Heart right ventricle (tissue), 16 donors: ENCODE measurements at places on chromosomes 2 and 18.
A peak's percentile ranks its signal among the peaks of the same experiment; 100 is the strongest.

- no peak for DNase-seq
Measured at GRCh38 chr2:15112216-15112615, 448.9 kb downstream of the NBAS start.

DNA sequence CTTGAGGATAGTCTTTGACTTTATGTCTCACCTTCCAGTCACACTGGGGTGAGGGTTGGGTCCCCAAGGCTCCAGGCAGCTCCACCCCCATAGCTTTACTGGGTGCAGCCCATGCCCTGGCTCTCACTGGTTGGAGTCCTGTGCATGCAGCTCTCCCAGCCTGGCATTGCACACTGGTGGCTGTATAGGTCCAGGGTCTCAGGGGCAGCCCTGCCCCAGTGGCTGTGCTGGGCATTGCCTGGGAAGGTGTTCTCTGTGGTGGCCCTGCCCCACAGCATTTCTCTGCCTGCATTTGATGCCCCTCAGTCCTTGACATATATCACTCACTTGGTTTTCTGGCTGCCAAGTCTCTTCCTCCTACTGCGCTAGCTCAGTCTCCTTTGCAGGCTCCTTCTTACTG lies 21.2 kb downstream of the MPHOSPH10 start:
- DNase-seq = no peak

DNA sequence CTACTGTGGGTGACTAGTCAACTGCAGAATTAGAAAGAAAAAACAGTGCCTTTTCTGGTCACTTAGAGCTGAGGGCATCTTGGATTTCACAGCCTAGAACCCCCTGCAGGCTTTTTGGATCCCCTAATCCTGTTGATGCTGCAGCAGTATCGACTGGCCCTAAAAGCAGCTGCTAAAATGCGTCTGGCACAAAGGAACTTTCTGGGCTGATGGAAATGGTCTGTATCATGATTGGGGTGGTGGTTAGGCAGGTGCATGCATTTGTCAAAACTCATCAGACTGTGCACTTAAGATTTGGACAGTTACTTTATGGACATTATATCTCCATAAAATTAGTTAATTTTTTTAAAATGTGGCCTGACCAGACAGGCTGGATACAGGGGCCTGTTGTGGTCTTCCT lies 149.8 kb downstream of the KLHL29 start:
- DNase-seq = no peak

GRCh38 chr2:172861098-172861497 lies 125.5 kb downstream of the RAPGEF4 start:
- no peak for DNase-seq

DNA sequence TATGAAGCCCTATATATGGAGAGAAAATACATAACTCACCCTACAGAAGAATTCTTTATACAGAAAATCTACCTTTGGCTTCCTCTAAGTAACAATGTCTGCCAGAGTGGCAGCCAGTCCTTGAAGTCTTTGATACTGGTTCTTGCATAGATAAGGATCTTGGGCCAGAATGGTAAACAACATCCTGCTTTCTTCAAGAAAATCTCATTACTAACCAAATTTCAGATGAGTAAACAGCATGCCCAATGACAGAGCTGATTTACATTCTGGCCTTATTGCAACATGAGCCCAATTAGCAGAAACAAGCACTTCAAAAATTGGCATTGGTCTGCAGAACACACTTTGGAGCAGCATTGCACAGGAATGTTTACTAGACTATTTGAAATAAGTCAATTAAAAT lies 336.5 kb upstream of the ST6GAL2 start:
- no peak for DNase-seq

DNA sequence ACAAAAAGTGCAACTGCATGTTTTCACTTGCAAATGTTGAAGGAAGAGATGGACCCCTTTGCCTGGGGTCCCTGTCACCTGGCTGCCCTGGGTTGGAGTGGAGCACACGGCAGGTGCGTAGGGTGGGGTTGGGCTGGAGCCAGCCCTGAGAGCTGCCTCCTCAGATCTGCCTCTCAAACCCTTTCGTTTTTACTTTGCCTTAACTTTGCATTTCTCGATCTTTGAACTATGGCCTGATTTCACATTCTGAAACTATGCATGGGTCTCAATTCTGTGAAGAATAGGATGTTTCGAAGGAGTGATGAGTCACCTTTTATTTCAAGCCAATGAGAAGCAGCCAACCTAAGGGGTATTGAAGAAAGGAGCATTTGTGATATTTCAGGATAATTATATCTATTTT lies 132.8 kb downstream of the ACOXL start:
- DNase-seq = no peak

DNA sequence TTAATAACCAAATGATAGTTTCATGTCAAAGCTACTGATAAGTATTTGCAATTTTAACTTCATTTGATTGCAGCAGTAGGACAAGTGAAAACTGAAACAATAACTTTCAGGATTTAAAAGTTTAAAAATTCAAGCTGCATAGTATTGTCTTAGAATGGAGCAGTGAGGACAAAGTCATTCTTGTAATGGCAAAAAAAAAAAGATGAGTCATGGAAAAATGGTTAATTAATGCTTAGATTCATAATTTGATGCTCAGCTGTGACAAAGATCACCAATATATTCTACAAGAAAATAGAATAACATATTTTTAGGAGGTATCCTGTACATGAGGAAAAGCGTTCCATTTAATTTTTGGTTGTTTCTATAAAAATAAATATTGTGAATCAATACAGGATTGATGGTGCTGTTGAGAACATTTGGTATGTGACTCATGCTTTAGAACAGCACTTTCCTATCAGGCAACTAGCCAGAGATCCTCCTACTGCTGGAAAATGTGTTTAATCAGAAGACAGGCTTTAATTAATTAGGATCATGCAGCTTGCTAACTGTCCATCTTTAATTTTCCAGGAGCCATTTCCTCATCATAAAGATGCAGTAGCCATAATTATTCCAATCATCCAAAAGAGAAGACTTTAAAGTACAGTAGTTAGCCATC lies 239.0 kb upstream of the MMADHC start:
- DNase-seq = no peak

GRCh38 chr2:68475110-68475509 lies 7.7 kb downstream of the APLF start:
- no peak for DNase-seq

DNA sequence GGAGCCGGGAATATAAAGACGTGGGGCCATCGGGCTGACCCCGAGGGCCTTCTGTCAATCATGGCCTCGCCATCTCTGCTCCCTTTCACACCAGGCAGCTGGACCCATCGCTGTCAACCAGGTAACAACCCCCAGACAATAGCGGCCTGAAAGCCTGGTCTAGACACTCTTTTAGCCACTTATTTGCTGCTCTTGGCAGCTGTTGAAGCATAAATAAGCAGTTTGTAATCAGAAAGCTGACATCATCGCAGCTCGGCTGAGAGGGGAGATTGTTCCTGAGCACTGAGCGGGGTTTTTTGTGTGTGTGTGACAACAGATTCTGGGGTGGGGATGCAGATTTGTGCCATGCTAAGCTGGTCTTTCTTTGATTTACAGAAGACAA lies 423.6 kb upstream of the POU3F3 start:
- DNase-seq = no peak

DNA sequence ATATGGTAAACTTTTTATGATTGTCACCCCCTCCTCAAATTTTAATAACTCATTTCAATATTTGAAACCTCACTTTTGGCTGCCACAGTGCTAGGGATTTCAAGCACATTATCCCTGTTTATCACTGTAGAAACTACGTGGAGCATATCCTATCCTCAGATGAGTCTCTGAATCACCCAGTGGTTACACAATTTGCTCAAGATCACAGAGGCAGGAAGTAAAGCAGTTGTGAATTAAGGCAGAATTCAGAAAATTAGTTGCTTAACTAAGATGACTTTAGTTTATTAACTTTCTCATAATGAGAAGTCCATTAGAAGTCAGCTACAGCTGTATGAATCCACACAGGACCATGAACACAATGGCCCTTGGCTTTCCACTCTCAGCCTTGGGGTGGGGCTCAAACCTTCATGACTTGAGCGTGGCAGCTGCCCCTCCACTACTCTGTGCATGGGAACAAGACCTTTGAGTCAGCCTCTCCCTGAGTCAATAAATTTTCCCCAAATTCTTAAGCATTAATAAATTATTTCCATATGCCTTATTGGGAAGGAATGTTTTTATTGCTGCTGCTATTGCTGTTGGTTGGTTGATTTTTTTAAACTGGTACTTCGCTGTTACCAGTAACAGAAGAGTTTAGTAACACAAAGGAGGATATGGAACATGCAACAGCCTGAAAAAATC lies 369.0 kb downstream of the CBLN2 start:
- DNase-seq = no peak

DNA sequence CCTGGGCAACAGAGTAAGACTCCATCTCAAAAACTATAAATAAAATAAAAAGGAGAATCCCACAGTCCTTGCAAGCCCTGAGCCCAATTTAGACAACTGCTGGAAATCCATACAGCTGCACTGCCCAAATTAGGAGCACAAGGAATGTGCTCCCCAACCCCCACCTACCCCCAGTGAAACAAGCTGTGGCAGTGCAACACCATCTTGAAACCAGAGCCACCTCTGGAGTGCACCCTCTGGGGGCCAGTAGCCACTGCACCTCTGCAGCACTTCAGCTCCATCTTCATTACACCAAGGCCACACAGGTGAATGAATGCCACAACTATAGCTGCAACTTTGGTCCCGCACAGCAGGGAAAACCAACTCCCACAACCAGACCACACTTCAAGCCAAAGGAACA lies 37.3 kb downstream of the USP34 start:
- DNase-seq = no peak

DNA sequence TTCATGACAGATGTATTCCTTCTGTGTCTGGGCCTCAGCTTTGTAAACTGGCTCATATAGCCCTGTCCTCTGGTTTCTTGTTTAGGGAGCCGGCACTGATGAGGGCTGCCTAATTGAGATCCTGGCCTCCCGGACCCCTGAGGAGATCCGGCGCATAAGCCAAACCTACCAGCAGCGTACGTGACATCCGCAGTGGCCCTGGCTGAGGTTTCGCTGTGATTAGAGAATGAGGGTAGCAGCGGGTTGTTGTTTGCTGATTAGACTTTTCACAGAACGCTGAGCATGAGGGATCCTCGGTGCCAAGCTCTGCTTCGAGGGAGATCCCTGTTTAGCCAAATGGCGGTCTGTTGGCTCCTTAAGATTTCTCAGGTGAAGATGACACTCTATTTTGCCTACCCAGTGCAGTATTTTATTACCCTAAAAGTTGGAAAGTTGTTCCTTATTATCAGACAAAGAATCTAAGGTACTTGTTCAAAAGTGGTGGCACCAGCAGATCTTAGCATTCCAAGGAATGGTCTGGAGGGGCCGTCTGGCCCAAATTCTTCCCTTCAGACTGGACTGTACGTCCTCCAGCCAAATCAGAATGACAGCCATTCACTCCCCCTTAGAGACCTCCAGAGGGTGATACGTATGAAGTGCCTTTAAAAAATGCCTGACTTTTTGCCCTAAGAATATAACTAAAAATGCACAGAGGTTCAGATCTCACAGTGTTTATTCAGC lies 21.5 kb upstream of the GMCL1 start:
- no peak for DNase-seq

- no peak for DNase-seq
Measured at GRCh38 chr18:28767727-28768211, 590.8 kb upstream of the CDH2 start.

GRCh38 chr2:166372046-166372445 lies 3.7 kb downstream of the SCN9A start:
- DNase-seq = no peak

GRCh38 chr2:228157841-228158240 lies 23.6 kb downstream of the SPHKAP start:
- no peak for DNase-seq

GRCh38 chr2:55418072-55418471 lies 1.6 kb downstream of the CCDC88A start:
- DNase-seq = no peak

- DNase-seq = no peak
Measured at GRCh38 chr2:98494699-98495098, 50.0 kb downstream of the INPP4A start.

GRCh38 chr2:202335791-202336467 lies 40.2 kb upstream of the BMPR2 start:
- DNase-seq = no peak

- DNase-seq = no peak
Measured at GRCh38 chr18:26495287-26495686, 53.1 kb downstream of the KCTD1 start.

DNA sequence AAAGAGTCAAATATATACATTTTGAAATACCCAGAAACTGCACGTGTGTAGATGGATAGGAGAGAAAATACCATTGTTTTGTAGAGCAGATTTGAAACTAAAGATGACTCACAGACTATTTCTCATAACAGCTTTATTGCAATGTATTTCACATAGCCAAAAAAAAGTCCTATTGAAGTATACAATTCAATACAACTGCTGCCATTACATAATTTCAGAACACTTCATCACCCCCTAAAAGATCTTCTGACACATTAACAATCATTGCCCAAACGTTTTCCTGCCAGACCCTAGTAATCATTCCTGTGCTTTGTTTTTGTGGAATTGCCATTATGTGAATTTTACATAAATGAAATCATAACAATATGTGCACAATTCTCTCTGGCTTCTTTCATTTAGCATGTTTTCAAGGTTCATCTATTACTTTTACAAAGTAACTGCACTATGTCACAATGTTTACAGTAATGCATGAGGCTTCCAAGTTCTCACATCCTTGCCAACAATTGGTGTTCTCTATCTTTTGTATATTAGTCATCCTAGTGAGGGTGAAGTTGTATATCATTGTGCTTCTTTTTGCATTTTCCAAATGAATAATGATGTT lies 378.6 kb upstream of the CWC22 start:
- DNase-seq = no peak

GRCh38 chr2:203719456-203720410 lies 13.3 kb downstream of the CD28 start:
- no peak for DNase-seq

- no peak for DNase-seq
Measured at GRCh38 chr18:35953688-35954087, 18.8 kb upstream of the RMP24 start.

- DNase-seq = no peak
Measured at GRCh38 chr18:3323900-3324299, 62.0 kb downstream of the MYL12B start.

DNA sequence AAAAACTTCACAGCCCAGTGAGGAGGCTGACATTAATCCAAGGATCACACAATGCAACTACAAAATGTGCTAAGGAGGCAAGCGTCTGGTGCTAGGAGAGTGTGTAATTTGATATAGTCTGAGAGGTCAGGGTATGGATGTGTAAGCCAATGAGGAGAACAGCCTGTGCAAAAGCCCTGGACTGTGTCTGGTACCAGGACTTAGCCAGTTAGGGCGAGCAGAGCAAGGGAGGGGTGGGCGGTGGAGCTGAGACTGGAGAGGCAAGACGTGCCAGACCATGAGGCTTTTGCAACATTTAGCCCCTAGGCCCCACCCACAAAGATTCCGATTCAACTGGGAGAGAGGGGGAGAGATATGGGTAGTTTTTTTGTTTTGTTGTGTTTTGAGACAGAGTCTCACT lies 33.5 kb upstream of the SPRED2 start:
- DNase-seq = peak; percentile 29

GRCh38 chr2:219433666-219434467 lies 776 bp upstream of the SPEG start:
- DNase-seq = no peak

DNA sequence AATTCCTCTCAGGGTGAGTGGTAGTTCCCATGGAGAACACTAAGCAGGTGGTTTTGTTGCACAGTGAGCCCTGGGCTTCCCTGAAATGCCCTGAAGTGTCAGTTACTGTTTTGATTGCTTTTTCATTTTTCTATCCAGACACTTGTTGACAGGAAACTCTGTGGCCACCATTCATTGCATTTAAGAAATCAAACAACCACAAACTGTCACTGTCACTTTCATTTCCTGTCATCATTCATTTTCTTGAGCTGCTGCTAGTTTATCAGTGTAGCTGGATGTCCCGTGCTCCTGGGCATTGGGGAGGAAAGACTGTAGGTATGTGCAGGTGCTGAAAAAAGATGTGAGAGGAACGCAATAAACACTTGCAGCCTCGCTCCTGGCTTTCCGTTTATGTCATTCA lies 891.6 kb upstream of the ZEB2 start:
- DNase-seq = no peak
